ENCODE measurements at places on chromosomes 1 and 21.
A peak's percentile ranks its signal among the peaks of the same experiment; 100 is the strongest.

DNA sequence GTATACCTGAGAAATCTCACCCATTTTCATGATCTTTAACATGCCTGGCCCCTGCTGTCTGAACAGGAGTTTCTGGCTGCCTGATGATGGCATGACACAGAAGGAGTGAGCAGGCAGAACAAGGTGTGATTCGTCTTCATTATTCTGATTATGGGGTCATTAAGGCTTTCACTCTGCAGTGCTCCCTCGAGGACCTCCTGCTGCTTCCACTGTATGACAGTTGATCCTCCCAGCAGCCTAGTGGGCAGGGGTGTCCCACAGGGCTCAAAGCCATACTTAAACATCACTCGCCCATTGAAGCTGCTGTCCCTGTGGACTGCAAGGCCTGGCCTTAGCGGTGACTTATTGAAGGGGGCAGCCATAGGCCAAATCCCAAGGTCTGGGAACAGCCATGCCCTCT, 12.7 kb upstream of the PARS2 start:
- no peak for DNase-seq

- DNase-seq = no peak
Observed at GRCh38 chr1:152761609-152762213, 3.9 kb downstream of the KPRP start.

DNA sequence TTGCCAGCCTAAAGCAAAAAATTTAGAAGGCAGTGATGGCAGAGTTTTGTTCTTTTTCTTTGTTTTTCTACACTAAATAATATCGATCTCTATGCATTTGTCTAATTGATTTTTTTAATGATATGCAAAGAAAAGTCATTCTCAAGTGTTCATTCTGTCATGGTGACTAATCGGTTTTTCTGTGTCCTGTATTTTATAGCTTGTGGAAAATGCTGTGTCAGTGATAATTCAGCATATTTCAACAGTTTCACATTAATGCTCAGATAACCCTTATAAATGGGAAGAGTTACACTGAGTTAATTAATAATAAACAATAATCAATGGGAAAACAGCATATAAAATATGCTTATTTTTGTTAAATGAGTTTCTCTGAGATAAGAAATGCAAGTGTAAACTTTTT, 824.9 kb downstream of the AMY1C start:
- no peak for DNase-seq

- no peak for DNase-seq
Observed at GRCh38 chr1:207811920-207812720, 60.3 kb downstream of the CD46 start.

DNA sequence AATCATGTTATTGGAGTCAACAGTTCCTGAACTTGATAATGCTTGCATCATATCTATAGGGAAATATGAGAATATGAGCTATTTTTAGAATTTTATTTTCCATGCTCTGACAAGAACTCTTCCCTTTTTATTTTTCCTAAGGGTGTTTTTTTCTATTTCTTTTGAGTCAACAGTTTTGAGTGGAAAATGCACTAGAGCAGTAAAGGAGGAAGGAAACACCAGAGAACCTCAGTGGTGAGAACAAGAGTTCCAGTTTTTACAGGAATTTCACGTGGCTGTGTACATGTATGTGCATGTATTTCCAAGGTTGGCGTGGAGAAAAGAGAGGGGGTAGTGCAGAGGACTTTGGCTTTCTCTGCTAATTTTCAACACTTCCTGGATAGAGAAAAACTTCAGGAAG, 63.6 kb upstream of the TNFSF18 start:
- no peak for DNase-seq

DNA sequence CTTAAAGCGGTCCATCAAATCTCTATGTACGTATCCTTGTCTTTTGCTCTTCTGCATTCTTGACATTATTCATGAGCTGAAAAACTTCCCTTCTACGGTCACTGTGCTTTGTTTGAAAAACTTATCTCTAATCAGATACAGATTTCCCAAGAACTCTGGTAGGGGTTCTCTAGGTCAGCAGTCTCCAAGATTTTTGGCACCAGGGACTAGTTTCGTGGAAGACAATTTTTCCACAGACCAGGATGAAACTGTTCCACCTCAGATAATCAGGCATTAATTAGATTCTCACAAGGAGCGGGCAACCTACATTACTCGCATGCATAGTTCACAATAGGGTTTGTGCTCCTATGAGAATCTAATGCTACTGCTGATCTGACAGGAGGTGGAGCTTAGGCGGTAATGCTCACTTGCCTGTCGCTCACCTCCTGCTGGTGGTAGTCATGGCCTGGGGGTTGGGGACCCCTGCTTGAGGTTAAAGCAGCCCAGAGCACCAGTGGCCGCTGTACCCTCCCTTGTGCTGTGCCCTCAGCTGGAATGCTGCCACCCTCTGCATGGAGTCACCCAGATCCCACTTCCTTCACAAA, 30.8 kb downstream of the AK2 start:
- no peak for DNase-seq

DNA sequence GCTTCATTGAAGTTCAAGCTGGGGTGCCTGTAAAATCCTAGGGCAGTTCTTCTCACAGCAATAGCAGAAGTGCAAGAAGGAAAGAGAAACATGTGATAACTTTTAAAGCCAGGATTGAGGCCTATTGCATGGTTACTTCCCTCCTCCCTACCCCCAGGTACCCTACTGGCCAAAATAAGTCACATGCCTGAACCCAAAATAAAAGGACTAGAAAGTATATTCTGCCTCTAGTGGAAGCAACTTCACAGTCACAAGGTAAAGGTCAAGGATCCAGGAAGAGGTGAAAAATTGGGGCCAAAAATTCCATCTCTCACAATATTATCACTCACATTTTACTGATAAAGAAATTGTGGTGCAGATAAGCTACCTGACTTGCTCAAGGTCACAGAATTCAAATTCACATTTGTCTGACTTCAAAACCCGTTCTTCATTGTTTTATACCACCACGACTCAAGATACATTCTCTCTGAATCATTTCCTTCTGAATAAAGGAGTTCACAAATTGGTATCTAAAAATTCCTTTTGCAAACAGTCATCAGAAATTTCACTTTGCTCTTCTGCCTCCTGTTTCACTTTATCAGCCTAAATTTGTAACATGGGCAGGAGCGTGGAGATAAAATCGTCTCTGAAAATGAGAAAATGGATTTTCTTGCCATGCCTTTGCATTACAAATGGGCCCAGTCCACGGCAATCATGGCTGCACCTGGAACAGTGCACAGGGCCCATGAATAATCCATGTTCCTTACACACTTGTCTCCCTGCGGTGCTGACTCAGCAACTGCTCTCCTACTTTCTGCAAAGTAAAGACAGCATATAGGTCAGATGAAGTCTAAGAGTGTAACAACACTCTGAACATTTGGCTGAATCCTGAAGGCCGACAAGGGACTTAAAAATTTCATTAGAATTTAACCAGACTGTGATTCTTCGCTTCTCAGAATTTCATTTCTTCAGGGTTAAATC, 485.3 kb upstream of the NFIA start:
- no peak for DNase-seq

GRCh38 chr1:71417421-71417820, 336.6 kb upstream of the ZRANB2 start:
- DNase-seq = no peak

DNA sequence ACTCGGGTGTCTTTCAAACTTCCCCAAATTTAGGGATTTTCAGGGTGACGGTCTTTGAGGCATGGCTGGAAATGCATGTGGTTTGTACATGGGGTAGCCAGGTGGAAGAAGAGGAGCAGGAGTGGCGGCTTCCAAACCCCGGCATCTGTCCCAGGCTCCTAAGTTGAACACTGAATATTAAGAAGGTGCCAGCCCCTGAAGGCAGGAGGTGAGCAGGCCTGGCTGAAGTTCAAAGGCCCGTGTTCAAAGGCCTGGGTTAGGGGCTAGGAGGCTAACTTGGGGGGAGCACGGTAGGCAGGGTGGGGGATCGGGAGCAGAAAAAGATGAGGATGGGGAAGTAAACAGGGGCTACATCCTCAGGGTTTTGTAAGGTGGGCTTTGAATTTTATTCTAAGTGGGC, 42.8 kb downstream of the ELK4 start:
- no peak for DNase-seq

- DNase-seq = no peak
Observed at GRCh38 chr1:93549811-93550210, 101.9 kb downstream of the FNBP1L start.

DNA sequence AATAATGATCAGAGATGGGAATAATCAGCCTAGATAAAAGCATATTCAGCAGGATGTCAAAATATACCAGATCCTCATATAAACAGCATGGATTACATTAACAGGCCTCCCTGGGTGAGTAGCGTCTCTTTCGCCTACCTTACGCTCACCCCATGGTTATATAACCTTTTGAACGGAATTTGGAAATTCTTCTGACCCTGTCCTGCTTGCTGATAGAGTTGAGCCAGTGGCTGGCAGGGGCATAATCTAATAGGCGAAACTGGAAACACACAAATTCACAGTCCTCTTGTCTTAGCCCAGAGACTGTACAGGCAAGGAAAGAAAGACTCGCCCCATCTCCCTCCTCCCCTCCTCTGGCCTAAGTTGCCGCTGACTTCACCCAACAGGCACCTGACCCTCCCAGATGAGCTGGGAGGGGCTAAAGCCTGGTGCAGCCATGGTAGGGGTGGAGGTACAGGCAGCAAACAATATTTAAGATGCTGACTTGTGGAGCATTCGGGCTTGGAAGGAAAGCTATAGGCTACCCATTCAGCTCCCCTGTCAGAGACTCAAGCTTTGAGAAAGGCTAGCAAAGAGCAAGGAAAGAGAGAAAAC, at the start of gene ANGPTL7:
TSS of gene ANGPTL7 (plus strand) at position 498 of the 594 bp plus-strand sequence. CDS start 225 bp downstream, outside the sequence.
- DNase-seq = no peak

DNA sequence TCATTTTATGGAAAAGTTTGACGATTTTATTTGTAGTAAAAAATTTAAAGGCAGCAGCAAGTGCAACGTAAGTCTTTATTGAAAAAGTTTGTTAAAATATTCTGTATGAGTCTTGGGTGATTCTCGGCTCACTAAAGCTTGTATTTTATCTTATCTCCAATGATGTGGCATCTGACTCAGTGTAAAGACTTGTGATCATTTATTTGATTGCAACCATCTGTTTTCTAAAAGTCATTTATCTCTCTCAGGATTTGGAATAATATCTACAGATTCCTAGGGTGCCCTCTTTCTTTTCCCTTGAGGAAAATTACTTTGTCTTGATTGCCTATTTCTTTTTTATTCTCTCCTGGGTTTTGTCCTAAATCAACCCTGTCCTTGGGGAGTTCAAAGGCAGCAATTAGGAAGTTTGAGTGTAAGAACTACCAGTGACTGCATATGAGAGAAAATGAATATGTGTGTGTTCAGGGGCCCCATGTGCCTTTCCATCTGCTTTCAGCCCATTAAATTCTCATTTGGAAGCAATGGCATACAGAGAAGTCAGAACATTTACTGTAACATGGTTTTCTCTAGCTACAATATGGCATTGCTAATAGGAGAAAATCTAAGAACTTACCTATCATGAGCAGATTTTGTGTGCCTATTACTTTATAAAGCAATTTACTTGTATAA, 575.0 kb upstream of the CHRM3 start:
- no peak for DNase-seq

GRCh38 chr1:147243228-147243685, 773 bp downstream of the CHD1L start:
- no peak for DNase-seq

DNA sequence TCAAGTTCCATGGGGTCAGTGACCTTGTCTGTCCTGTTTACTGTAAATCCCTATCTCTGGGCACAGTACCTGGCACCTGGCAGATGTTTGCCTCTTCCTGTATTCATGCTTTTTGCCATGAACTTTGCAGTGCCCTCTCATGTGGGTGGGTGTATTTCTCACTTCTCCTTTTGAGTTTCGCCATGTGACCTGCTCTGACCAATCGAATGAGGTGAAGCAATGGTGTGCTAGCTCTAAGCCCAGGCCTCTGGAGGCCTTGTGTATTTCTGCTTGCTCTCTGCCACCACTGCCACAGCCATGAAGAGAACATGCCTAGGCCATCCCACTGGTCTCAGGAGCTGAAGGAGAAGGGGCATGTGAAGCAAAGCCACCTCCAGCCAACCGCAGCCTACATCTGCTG, 185.5 kb upstream of the ZC3H12A start:
- no peak for DNase-seq

DNA sequence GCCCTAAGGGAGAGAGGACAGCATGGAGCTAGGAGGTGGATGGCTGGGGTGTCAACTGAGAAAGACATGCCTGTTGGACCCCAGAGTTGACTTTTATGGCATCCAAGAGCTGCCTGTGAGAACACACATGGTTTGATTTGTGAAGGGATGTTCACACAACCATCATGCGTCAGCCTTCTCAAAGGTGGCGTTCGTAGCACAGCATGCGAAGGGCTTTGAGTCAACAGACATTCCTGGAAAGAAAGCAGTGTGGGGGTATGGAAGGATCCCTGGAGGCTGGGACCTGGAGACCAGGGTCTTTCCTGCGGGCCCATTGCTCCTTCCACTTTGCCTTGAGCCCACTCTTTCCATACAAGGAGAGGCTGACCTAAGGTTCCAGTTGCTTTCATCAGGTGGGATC, 6.4 kb upstream of the WNT3A start:
- no peak for DNase-seq

- no peak for DNase-seq
Observed at GRCh38 chr1:40649592-40649930, 15.9 kb downstream of the RIMS3 start.

- no peak for DNase-seq
Observed at GRCh38 chr1:2073382-2074230, 23.4 kb downstream of the PRKCZ start.

- DNase-seq = peak; percentile 15
Observed at GRCh38 chr1:91805311-91805801, 80.6 kb downstream of the TGFBR3 start.

- DNase-seq = no peak
Observed at GRCh38 chr1:212413902-212414327, 771 bp downstream of the PACC1 start.

- DNase-seq = no peak
Observed at GRCh38 chr1:97164276-97164639, 442.7 kb downstream of the PTBP2 start.

DNA sequence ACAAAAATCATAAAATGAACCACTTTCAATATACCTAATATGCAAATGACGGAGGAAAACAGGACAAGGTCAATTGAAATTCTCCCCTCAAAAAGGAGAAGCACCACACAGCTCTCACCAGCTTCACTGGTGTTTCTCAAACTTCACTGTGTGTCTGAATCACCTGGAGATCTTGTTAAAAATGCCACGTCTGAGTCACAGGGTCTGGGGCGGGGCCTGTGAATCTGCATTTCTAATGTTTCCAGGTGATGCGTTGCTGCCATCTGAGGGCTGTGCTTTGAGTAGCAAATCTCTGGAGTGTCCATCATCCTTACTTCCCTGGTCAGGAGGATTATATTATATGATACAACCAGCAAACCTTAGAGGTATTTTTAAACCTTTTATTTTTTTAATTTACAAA, 9.0 kb downstream of the CLDN19 start:
- no peak for DNase-seq

DNA sequence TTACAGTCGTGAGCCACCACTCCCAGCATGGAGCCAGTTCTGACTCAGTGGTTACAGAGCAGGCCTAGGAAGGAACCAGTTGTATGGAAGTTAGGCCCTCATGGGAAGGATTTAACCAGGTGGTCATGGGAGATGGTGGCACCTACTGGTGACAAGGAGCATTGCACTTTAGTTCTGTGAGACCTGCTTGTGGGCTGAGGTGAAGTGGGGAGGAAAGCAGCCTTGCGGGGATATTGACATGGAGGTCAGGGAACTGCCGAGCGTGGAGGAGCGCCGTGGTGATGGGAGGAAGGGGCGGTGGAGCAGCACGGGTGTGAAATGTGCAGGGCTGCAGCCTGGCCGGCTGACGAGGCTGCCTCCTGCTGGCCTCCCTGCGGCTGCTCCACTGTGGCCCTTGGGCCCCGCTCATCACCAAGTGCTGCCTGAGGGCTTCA, 100.4 kb downstream of the GALNT2 start:
- DNase-seq = peak; percentile 36

- no peak for DNase-seq
Observed at GRCh38 chr1:95122151-95122697, 5.1 kb downstream of the TLCD4 start.
